ENCODE measurements at places on chromosomes 4 and X. TPM values are rescaled to one million over a fixed set of nuclear protein-coding genes. Genes with fewer than 3 reads are reported as not detected.

DNA sequence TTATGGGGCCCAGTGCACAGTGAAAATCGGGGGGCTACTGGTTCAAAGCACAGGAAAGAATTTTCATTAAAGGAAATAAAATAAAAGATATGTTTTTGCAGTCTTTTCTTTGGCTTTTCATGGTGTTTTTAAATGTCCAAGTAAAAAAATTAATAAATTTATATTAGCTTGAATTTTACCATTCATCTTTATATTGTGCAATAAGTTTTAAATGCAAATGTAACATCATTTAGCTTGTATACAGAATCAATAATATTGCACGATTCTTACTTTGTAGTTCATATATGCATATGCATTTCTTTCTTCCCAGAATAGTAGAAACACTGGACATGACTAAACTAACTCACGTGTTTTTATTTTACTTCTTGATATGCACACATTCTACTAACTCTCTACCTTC is 31.0 kb downstream of the AREG start:
- no peak for DNase-seq

DNA sequence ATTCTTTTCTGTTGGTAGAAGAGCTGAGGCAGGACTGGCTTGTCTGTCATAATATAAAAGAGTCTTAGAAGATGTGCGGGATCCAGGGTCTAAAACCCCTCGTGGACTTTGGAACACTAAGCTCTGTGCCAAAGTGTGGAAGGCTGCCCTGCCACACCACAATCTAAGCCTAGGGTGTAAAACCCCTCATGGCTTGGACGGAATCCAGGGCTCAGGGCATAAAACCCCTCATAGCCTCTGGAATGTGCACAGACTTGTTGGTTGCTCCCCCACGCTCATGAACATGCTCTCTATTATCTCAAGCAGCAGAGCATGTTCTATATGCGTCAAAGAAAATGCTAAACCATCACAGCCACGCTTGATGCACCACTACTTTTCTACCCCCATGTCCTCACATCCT is 483.6 kb downstream of the GABRG1 start:
- no peak for DNase-seq

DNA sequence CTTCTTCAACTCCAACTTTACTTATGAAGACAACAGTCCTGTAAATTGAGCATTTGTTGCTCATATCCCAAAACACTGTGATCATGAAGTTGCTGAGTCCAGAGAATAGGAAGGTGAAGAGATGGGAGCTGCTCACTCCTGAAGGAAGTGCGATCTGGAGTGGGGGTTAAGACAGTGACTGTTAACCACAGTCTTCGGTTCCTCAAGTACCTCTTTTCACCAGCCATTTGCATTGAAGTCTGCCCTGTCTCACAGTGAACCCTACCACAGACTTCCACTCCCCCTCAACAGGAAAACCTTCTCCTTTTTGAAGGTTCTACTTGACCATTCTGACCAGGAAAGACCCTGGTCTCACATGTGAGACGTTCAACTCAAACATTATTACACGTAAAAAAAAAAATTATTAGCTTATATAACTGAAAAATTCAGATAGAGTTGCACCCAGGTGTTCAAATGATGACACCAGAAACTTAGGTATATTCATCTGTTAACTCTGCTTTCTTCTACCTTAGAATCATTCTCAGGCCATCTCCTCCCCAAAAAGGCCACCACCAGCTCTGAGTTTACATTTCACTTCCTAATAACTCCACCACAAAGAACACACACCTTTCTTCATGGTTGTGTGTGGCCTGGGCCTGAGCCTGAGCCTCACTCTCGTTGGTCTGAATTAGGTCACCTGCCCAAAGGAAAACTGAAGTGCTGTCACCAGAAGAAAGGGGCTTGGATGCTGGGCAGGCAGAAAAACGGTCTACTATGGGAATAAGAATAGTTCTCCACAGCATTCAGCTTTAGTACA is 199.2 kb downstream of the DCTD start:
- DNase-seq, result no peak

GRCh38 chrX:47484885-47485284 is 1.9 kb upstream of the ZNF41 start:
- DNase-seq, result no peak

DNA sequence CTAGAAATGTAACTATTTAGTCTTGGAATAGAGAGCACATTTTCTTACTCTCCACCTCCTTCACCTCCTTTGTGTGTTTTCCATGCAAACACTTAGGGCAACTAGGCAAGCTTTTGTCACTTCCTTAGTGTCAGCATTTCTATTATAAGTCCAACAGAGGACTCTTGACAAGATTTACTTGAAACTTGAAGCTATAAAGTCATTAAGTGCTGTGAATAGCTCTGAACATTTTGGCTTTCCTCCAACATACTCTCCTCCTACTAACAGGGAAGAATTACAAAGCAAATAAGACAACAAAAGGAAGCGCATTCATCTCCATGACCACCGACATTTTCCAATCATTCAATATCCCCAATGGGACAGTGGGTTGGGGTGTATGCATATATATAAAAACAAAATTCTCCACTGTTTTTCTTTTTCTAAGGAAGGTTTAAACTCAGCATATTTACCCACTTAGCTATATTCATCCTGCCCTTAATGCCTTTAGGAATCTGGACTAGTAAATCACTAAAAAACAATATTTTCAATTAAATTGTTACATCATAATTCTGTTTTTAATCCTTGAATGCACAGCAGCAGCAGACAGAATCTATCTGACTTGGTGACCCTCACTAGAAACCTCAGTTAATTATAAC is 264.6 kb downstream of the SNCA start:
- no peak for DNase-seq

DNA sequence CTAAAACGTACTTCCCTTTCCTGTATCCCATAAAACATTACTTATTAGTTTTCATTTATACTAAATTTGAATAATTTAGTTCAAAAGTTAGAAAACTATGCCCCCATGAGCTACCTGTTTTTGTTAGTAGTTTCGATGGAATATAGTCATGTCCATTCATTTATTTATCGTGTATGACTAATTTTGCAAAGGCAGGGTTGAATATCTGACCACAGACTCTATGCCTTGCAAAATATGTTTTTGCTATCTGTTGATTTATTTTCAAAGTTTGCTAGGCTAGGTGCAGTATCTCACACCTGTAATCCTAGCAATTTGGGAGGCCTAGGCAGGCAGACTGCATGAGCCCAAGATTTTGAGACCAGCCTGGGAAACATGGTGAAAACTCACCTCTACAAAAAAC is 78.4 kb downstream of the PDS5A start:
- no peak for DNase-seq

DNA sequence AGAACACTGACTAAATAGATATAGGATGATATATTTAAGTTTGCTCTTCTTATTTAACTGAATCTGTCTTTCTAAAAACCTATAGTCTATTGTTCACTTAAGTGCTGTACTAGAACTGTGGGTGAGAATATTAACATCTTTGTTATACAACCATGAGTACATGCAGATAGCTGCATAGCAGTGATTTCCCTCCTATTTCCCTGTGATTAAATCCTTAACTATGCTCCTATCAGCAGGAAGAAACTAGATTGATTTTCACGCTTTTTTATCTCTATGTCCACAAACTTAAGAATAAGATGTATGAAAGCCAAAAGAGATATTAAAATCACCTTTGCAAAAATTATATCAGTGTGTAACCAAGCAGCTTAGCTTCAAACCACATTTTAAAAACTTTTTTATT is 11.3 kb upstream of the UGT2A3 start:
- no peak for DNase-seq

DNA sequence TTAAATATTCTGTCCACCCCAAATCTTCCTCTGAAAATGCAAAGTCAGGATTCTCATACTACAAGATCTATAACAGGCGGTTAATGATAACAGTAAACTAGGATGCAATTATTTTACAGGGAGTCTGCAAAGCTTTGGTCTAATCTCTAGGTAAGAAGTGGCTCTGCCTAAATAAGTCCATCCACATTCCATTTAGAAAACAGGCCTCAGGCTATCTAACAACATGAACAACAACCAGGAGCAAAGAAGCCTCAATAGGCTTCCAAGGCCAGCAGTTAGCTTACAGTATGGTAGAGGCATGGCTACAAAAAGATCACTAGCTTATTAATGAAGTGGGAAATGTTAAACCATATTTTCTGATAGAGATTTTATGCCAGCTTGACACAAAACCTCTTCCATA is 6.4 kb downstream of the MAB21L2 start:
- DNase-seq, result no peak

DNA sequence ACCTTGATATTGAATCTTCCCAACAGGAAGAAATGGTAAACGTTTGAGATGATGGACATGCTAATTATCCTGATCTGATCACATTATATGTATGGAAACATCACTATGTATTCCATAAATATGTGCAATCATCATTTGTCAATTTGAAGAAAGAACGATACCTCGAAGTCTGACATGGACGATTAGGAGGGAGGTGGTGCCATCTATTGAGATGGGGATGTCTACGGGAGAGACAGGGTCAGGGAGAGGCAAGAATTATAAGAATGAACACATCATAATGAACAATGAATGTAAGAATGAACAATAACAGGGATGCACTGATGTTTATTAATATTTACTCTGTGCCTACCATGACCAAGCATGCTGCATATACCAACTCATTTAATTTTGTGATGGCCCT is 93.7 kb upstream of the SOD3 start:
- no peak for DNase-seq

DNA sequence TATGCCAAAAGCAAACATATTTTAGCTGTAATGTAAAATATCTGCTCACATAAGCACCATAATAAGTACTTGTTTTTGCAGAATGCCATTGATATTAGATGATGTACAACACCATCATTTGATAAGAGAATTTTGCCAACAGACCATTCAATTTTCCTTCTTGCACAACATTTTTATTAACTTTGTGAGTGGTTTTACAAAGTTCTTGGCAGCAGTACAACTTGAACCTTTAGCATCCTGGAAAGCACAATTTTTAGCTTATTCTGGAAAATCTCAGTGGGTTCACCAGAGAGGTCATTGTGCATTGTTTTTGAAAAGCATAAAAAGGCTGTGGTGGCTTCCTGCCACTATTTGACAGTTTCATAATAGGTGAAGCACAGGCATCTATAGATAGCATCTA is 26.4 kb upstream of the REPS2 start:
- DNase-seq, result no peak

DNA sequence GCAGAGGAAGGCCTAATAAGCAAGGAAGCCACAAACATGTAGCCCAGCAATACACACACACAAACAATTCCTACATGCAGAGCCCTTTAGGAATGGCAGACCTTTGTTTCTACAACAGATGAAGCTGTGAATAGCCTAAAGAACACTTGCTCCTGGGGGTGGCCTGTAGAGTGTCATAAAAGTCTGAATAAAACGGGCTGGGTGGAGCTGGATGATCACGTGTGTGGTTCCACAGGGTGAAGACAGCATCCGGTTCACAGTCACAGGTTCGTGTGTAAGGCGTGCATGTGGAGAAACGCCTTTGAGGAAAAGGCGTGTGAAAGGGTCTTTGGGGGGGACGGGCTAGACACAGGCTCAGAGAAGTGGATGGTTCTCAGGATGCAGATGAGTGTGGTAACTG is 156.1 kb downstream of the AFAP1 start:
- DNase-seq, result no peak

DKK2 gene
- total RNA-seq, result 4.4 TPM

GNL3L gene
- 56.7 TPM for total RNA-seq

CHIC1 gene
- total RNA-seq, result 14.8 TPM

CDS1 gene
- 17.9 TPM for total RNA-seq

NR0B1 gene
- not detected for total RNA-seq

ZFX gene
- 75.0 TPM for total RNA-seq

DMP1 gene
- not detected for total RNA-seq

Data from ureter (tissue), 1 donor.